ENCODE measurements at places on chromosomes 1 and 21.

DNA sequence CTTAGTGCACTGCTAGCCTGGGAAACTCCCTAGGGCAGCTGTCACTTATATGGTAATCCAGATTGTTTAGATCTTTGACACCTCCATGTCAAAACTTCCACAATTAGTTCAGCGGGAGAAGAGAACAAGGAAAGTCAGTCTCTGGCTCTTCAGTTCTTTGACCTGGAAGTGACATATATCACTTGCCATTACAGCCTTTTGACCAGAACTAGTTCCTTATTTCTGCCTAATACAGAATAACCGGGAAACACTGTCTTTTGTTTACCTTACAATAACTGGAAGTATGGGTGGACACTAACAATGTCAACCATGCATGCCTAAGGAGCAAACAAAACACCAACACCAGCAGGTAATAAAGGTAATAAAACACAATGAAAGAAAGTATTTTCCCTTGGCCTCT is 68.3 kb downstream of the C4BPA start:
- no peak for DNase-seq

DNA sequence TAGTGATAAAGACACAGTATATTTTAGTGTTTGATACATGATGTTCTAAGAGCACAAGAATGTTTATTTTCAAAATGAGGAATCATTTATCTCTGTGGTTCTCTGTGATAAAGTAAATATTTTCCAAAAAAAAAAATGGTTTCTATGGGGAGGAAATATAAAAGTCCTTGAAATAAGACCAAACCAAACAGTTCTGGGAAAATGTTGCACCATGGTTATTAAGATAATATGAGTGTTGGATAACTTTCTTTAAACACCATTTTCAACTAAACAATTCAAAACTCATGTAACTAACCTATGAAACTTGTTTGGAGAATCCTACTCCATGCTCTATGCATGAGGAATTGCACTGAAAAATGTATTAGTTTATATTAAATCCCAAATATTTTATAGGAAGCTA is 184.6 kb downstream of the KCNT2 start:
- DNase-seq = no peak

GRCh38 chr1:247906504-247907047 is 11.2 kb downstream of the OR2W3 start:
- DNase-seq = no peak

GRCh38 chr21:14383596-14384180 is 742 bp upstream of the HSPA13 start:
- DNase-seq = no peak

GRCh38 chr1:30809514-30810263 is 52.1 kb upstream of the LAPTM5 start:
- DNase-seq = no peak

DNA sequence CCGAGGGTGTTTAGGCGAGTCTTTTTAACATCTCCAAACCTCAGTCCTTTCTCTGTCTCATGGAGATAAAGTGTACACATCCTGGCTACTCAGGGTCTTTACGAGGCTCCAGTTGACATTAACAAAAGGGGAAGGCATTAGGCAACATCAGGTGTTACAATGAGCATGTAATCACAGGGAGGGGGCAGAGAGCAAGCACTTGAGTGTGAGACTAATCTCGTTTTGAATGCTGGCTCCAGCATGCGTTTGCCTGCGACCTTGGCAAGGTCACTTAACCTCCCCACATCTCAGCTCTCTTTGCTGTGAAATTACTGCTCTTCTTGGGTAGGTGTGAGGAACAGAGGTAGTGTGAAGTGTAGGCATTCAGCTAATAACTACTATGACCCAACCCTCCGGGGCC is 3.1 kb downstream of the TNNT2 start:
- DNase-seq = no peak

DNA sequence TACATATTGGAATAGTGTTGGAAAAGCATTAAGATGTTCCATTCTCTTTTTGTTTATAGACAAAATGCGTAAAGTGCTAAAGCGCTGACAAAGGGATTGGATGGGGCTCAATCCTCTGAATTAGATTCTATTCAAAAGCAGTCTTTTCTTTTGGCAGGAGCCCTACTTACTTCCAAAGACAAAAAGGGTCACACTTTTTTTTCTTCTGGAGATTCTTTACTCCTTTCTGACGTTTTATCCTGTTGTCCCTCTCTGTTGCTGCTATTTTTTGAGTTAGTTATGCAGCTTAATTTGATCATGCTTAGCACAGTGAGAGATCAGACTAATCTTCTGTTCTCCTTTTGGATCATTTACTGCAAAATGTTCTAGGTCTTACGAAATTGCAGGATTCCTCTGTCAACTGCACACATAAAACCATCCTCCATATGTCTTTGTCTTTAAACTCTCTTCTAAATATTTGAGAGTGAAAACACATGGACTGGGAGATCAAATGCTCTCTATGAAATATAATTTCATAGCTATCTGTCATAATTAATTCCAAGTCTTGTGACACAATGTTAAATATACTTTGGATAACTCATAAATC is 656.4 kb upstream of the ADGRL2 start:
- no peak for DNase-seq

DNA sequence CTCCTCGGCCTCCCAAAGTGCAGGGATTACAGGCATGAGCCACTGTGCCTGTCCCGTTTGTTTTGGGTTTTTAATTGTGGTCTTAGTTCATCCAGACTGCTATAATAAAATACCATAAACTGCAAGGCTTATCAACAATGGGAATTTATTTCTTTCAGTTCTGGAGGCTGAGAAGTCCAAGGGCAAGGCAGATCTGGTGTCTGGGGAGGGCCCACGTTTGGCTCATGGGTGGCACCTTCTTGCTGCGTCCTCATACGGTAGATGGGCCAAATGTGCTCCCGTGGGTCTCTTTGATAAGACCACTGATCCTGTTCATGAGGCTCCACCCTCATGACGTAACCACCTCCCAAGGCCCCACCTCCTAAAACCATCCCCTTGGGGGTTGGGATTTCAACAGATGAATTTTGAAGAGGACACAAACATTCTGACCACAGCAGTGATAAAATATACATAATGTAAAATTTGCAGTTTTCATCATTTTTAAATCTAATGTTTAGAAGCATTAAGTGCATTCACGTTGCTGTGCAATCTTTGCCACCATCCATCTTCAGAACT is 133.4 kb upstream of the ERRFI1 start:
- no peak for DNase-seq

- no peak for DNase-seq
Measured at GRCh38 chr1:221725735-221726672, 15.9 kb downstream of the DUSP10 start.

- no peak for DNase-seq
Measured at GRCh38 chr1:28172713-28173150, 3.8 kb downstream of the PTAFR start.

GRCh38 chr1:202586871-202587270 is 123.4 kb downstream of the SYT2 start:
- DNase-seq = no peak

- DNase-seq = no peak
Measured at GRCh38 chr1:7278827-7279765, 492.0 kb upstream of the VAMP3 start.

- no peak for DNase-seq
Measured at GRCh38 chr1:55789466-55789865, 574.3 kb upstream of the USP24 start.

- DNase-seq = no peak
Measured at GRCh38 chr1:223135176-223135942, 7.7 kb downstream of the TLR5 start.

GRCh38 chr1:50474859-50475809 is 51.9 kb upstream of the DMRTA2 start:
- DNase-seq = no peak

DNA sequence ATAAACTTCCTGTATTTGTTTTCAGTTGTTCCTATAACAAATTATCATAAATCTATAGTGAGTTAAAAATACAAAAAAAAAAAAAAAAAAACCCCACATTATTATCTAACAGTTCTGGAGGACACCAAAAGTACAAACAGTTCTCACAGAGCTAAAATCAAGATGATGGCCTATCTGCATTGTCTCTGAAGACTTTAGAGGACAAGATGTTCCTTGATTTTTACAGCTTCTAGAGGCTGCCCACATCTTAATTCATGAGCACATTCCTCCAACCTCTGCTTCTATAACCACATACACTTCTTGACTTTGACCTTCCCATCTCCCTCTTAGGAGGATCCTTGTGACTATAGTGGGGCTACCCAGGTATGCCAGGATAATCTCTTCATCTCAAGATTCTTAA is 806.1 kb downstream of the LTN1 start:
- no peak for DNase-seq

All from stimulated activated CD4-positive, alpha-beta T cell treated with anti-CD3 and anti-CD28 coated beads, Interleukin-1b, Interleukin-23, amount 100 ng/mL, for 1 hour (primary cell).